ENCODE measurements at places on chromosomes 13 and 19. TPM values are rescaled to one million over a fixed set of nuclear protein-coding genes. Genes with fewer than 3 reads are reported as not detected.

GRCh38 chr13:100753376-100753775, 78.8 kb upstream of the TMTC4 start:
- DNase-seq: no peak

DNA sequence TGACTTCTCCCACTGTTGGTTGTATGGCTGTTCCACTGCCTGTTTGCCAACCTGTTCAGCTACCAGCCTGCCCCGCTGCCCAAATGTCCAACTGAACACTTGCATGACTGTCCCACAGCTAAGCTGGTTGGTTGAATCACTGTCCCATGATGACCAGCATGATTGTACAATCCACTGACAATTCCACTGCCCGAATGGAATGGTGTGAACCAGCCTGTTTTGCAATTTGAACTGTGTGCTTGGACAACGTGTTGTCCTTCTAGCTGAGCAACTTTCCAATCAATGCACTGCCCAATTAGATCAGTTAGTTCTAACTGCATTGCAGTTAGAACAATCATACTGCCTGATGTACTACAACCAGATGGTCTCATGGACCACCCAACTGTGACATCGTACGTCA, 8.7 kb downstream of the ADAMTS10 start:
- no peak for DNase-seq

DNA sequence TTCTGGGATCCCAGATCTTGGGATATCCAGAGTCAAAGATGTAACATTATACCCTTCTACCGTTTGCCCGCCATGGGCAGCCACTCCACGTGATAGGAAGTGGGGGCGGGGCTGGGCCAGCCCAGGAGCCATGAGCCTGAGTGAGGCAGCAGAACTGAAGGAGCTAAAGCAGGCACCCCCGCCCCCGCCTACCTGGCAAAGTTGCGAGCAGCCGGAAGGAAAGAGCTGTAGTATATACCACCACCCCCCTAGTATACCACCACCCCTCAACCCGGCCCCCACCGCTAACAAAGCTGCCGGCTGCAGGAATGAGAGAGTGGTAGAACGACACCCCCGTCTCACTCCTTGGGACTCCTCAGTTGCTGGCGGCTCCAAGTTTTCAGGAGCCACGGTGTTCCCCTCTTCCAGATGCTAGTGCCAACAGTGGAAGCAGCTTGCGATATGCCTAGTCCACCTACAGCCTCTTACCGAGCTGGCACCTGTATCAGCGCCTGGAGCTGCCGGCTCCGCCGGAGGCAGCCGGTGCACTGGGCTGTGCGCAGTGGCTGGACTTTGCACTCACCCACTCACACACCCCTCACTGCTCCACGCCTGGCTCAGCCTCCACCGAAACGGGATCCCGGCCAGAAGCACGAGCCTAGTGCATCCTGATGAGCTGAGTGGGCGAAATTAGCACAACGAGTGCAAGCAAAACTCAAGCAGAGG, 230.7 kb upstream of the PRR20A start:
- DNase-seq: no peak

- no peak for DNase-seq
Observed at GRCh38 chr13:48264058-48264457, 31.1 kb downstream of the ITM2B start.

GRCh38 chr19:39413911-39414608, 1.6 kb downstream of the PLEKHG2 start:
- DNase-seq: no peak

- no peak for DNase-seq
Observed at GRCh38 chr19:39078436-39079200, 5.5 kb upstream of the ACP7 start.

DNA sequence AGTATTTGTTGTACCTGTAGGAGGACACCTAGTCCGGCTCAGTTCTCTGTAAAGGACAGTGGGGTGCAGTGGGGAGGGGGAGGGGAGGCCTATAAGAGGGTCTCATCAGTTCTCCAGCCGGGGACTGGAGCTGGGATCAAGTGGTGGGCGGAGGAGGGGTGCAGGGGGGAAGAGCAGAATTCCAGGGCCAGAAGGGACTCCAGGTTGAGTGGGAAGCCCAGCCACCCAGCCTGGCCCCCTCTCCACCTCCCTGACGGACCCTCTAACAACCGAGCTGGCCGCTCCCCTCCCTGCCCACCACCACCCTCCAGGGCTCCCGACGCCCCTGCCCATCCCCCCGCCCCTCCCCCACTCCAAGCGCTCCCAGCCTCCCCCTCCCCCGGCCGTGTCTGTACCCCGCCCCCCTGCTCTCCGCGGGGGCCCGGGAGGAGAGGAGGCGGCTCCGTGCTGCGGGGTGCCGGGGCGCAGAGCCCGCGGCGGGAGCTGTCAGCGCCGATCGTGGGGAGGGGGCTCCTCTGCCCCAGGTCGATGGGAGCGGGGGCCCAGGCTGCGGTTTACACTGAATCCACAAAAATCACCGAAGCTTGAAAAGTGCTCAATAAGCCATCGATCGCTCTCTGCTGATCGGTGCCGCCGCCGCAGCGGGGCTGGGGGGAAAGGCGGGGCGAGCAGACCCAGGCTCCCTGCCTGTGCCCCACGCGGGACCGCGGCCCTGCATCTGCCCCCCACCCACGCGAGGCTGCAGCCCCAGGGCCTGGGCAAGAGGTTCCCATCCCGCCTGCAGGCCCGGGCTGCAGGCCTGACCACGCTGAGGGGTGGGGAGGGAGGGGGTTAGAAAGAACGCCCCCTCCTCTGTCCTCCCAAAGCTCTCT, 34.6 kb upstream of the ONECUT3 start:
- DNase-seq: no peak

GRCh38 chr19:49200238-49200862, 42.8 kb downstream of the TRPM4 start:
- DNase-seq: no peak

GRCh38 chr13:109794095-109794494, 7.7 kb upstream of the IRS2 start:
- DNase-seq: no peak

GRCh38 chr13:42394711-42395085, 122.7 kb downstream of the AKAP11 start:
- DNase-seq: no peak

DNA sequence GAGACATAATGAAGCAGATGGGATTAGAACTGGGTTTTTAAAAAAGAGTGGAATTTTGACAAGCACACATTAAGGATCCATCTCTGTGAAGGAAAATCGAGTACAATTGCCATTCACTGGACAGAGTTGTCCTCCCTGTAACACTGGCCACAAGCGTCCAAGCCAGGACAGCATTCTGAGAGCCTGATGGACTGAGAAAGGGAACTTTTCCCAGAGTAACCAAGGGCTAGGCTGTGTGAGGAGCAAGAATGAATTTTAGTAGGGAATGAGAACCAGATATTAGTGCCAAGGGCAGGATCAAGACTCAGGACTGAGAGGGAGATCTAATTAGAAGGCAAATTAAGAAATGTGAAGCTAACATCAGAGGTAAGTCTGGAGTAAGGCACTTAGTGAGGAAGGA, 73.1 kb downstream of the DCLK1 start:
- DNase-seq: no peak

The GRIK5 gene
- total RNA-seq: 22.3 TPM

The GNG8 gene
- total RNA-seq: not detected

The ATP4A gene
- total RNA-seq: not detected

The PRR19 gene
- not detected for total RNA-seq

The GIPR gene
- 0.14 TPM for total RNA-seq

The KCNN4 gene
- 3.5 TPM for total RNA-seq

The S1PR5 gene
- total RNA-seq: 2.4 TPM

The GET3 gene
- 30.7 TPM for total RNA-seq
